ENCODE measurements at places on chromosomes 11 and 22.

- no peak for DNase-seq
- no peak overlapping the region for H3K27ac ChIP-seq
- no peak overlapping the region for H3K4me3 ChIP-seq
- H3K27me3 ChIP-seq, result no peaks in the 10 kb centered on the region
- no peaks in the 10 kb centered on the region for H3K4me1 ChIP-seq
- H3K36me3 ChIP-seq, result peaks cover 4% of the 10 kb centered on the region
These were observed 21.4 kb downstream of the RELT start for GRCh38 chr11:73397468-73398131.

- H3K36me3 ChIP-seq, result no peaks in the 10 kb centered on the region
- no peak for DNase-seq
- no peak overlapping the region for H3K4me3 ChIP-seq
- no peaks in the 10 kb centered on the region for H3K4me1 ChIP-seq
- H3K27ac ChIP-seq, result no peak overlapping the region
These were observed 5.5 kb upstream of the TMPRSS13 start for GRCh38 chr11:117934526-117935307.

DNA sequence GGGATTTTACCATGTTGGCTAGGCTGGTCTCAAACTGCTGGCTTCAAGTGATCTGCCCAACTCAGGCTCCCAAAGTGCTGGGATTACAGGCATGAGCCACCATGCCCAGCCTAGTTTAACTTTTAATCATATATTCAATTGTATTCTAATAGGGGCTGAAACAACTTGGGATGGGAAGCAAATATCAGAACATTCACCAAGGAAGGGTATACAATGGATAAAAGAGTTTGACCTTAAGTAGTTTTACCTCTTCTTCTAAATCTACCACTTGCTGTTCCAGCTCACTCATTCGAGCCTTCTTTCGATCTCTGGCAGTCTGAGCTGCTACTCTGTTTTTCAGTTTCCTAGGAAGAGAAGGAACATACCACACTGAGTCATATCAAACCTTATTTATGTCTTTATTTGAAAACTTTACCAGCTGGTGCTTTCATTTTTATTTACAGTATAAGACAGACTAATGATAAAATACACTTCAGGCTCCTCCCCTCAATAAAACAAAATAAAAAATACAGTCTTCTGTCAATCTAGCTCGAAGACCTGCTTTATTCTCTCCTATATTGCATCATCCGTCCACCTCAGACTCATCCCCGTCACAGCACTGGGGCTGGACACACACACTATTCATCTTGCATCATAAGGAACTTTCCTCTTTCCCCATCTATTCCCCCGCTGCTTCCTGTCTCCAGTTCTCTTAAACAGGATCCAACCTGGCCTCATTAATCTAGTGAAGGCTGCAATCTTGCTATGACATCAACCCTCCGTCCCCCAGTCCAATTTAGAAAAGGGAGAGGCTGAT, 1.4 kb downstream of the XBP1 start:
- H3K4me3 ChIP-seq, result peak overlapping the region; percentile 69
- DNase-seq, result peak; percentile 69
- H3K36me3 ChIP-seq, result peaks cover 50% of the 10 kb centered on the region
- H3K27ac ChIP-seq, result peak overlapping the region; percentile 99

DNA sequence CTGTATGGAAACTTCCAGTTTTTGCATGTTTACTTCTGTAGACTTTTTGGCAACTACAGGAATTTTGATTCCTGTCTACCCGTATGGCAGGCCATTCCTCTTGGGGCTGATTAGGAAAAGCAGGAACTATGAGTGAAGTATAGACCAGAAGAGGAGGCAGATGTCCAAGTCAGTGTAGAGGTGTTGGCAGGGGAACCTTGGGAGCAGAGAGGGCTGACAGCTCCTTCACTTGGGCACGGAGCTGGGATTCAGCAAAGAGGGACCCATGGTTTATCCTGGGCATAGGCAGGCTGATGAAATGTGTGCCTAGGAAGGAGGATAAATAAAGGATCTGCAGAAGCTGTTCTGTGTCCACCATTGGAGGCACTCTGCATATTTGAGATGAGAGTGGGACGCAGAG, 33.1 kb downstream of the TREH start:
- H3K27ac ChIP-seq, result no peak overlapping the region
- no peak for DNase-seq
- H3K36me3 ChIP-seq, result peaks cover 20% of the 10 kb centered on the region
- H3K4me3 ChIP-seq, result no peak overlapping the region
- H3K4me1 ChIP-seq, result no peaks in the 10 kb centered on the region

- peaks cover 22% of the 10 kb centered on the region for H3K4me1 ChIP-seq
- no peak for DNase-seq
- H3K36me3 ChIP-seq, result no peaks in the 10 kb centered on the region
- H3K27me3 ChIP-seq, result no peaks in the 10 kb centered on the region
These were observed 50.9 kb upstream of the YWHAH start for GRCh38 chr22:31893460-31893859.

- H3K27me3 ChIP-seq, result no peaks in the 10 kb centered on the region
- DNase-seq, result no peak
- H3K4me1 ChIP-seq, result no peaks in the 10 kb centered on the region
- H3K36me3 ChIP-seq, result no peaks in the 10 kb centered on the region
- H3K27ac ChIP-seq, result peak overlapping the region; percentile 32
These were observed 43.5 kb downstream of the PPFIA1 start for GRCh38 chr11:70313945-70314344.

DNA sequence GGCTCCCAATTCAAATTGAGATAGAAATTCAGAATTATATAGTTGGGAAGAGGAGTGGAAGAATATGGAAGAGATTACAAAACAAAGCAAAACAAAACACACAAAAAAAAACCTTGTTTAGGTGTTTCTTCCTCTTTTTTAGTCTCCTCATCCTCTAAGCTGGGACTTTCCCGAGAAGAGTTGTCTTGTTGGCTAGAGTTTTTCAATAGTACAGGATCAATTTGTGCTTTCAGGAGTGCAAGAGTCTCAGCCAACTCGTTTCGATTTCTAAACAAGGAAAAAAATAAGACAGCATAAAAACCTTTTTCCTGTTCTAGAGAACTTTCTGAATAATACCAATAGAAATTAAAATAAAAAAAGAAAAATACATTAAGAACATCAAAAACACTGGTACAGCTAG, 87.8 kb upstream of the CLNS1A start:
- H3K27ac ChIP-seq, result no peak overlapping the region
- H3K4me1 ChIP-seq, result peaks cover 14% of the 10 kb centered on the region
- H3K4me3 ChIP-seq, result no peak overlapping the region
- H3K27me3 ChIP-seq, result no peaks in the 10 kb centered on the region
- peaks cover 19% of the 10 kb centered on the region for H3K36me3 ChIP-seq

DNA sequence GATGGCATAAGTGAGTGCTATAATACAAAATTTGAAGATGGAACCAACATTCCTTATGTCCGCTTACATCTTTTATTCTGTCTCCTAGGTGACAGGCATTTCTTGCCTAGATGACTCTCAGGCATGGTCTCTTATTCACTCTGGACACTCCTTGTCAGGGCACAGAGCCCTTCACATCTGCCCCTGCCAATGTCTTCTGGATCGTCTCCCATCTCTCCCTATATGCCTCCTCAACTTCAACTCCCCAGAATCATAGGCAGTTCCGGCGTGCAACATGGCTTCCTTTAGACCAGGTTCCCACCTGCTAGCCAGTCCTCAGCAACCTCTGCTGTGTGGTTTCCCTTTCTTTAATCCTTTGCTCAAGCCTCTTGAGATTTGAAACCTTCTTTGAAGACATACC, 300.9 kb downstream of the TENM4 start:
- no peaks in the 10 kb centered on the region for H3K4me1 ChIP-seq
- H3K36me3 ChIP-seq, result no peaks in the 10 kb centered on the region
- DNase-seq, result no peak
- no peak overlapping the region for H3K27ac ChIP-seq

DNA sequence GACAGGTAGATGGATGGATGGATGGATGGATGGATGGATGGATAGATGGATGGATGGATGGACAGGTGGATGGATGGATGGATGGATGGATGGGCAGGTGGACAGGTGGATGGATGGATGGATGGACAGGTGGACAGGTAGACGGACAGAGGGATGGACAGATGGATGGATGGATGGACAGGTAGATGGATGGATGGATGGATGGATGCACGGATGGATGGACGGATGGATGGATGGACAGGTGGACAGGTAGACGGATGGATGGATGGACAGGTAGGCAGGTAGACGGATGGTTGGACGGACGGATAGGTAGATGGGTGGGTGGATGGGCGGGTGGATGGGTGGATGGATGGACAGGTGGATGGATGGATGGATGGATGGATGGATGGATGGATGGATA, 24.3 kb downstream of the PDGFB start:
- H3K36me3 ChIP-seq, result no peaks in the 10 kb centered on the region
- DNase-seq, result no peak
- no peak overlapping the region for H3K4me3 ChIP-seq
- no peaks in the 10 kb centered on the region for H3K4me1 ChIP-seq
- no peaks in the 10 kb centered on the region for H3K27me3 ChIP-seq

DNA sequence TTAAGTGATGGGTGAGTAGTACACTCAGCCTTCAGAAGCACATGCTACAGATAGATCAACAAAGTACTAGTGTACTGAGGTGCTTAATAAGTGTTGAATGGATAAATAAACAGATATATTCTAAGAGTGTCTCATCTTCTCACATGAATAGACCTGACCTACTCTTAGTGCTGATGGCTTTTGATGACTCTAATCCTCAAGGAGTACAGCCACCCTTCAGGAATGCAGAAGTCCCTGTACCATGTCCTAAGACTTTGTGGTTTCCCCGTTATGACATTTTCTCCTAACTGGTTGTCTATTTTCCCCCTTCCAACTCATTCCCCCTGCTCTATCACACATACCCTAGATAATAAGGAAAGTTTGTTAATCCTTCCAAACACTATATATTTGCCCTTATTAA, 61.6 kb downstream of the C11orf65 start:
- no peak overlapping the region for H3K4me3 ChIP-seq
- no peaks in the 10 kb centered on the region for H3K27me3 ChIP-seq
- H3K27ac ChIP-seq, result no peak overlapping the region
- no peak for DNase-seq
- no peaks in the 10 kb centered on the region for H3K4me1 ChIP-seq
- no peaks in the 10 kb centered on the region for H3K36me3 ChIP-seq

GRCh38 chr11:12777208-12777874, 103.1 kb downstream of the TEAD1 start:
- peaks cover 4% of the 10 kb centered on the region for H3K36me3 ChIP-seq
- no peak overlapping the region for H3K27ac ChIP-seq
- no peak for DNase-seq
- peaks cover 13% of the 10 kb centered on the region for H3K4me1 ChIP-seq

DNA sequence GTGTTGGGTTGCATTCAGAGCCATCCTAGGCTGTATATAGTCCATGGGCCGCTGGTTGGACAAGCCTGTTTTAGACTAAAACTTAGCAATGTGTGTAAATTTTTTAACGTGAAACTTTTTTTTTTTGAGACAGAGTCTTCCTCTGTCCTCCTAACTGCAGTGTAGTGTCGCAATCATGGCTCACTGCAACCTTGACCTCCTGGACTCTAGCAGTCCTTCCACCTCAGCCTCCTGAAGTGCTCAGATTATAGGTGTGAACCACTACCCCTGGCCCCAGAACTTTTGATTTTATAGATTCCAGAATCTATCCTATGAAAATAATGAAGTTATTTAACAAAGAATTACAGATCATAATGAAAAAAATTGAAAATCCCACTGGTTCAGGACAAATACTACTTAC, 29.9 kb upstream of the PANX2 start:
- H3K27me3 ChIP-seq, result no peaks in the 10 kb centered on the region
- peaks cover 5% of the 10 kb centered on the region for H3K4me1 ChIP-seq
- H3K4me3 ChIP-seq, result no peak overlapping the region
- DNase-seq, result no peak

DNA sequence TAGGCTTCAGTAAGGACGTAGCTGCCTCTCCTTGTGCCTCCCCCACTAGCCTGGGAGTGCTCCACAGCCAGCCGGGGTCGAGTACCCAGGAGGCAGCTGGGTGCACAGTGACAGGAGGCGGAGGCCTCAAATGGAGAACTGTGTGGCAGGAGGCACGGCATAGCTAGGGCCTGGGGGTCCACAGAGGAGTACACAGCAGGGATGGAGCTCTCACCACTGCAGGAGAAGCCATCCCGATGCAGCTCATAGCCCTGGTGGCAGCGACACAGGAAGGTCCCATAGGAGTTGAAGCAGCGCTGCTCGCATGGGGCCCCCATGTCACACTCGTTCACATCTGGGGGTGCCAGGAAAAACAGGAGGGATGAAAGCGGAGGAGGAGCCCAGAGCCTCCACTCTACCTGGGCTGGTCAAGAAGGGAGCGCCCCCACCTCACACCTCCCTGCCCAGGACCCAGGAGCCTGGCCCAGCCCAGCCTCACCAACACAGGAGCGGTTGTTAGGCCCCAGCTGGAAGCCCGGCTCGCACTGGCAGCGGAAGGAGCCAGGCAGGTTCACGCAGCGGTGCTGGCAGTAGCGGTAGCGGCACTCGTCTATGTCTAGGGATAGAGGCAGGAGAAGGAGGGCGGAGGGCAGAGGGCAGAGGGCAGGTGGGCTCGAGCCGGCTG, 2.8 kb downstream of the EFEMP2 start:
- no peak for DNase-seq
- no peak overlapping the region for H3K4me3 ChIP-seq
- peaks cover 24% of the 10 kb centered on the region for H3K4me1 ChIP-seq
- H3K27ac ChIP-seq, result no peak overlapping the region

DNA sequence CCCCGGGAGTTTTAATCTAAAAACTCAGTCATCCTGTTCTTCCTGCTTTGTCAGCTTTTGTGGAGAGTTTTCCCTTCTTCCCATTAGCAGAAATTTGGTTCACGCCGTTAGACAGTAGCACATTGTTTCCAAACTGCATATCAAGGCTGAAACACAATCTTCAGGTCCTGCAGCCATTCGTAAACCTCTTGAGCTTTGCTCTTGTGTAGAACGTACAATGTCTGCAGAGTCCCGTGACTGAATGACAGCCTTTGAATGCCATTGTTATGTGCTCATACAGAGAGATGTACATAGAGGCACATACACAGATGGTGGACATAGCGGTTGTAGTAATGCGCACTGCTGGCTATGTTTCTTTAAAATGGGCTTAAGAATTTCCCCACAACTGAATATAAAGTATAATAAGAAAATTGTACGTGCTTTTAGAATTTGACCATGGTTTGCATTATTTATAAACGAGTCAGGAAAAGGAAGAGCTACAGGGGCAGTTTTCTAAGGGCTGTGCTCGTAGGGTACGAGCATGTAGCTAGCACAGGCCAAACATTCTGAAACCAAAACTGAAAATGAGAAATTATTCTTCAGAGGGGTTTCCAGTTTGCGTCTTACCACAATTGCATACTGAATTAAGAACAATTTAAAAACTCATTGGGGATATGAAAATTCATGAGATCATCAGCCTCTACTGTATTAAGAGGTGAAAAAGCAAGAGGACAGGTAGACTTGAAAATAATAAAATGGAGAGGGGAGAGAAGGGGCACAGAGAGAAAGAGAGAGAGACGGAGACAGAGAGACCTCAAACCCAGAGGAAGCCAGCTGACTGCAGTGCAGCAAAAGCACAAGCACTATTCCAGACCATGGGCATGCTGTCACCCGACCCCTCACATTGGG, 310.1 kb downstream of the CADM1 start:
- no peaks in the 10 kb centered on the region for H3K36me3 ChIP-seq
- no peaks in the 10 kb centered on the region for H3K27me3 ChIP-seq
- H3K4me1 ChIP-seq, result no peaks in the 10 kb centered on the region
- no peak overlapping the region for H3K4me3 ChIP-seq

All from A673 (cell line).